ENCODE measurements at places on chromosomes 4 and X.

- DNase-seq = no peak
These were observed 39.0 kb upstream of the HGFAC start for GRCh38 chr4:3402491-3403347.

DNA sequence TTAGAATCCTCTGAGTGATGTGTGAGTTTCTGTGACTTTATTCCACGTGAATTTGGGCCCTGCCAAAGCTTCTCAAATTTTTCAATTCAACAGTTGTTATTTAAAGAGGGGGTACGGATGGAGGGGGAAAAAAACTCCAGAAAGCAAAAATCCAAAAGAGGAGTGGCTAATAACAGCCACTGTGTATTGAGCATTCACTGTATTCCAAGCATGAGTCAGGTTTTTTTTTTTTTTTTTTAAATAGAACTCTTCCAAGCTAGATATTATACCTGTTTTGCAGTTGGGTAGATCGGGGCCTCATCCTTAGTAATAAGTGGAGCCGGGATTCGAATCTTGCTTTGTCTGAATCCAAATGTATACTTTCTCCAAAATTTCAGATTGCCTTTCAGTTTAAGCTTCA, 6.4 kb upstream of the RHOH start:
- DNase-seq = no peak

GRCh38 chrX:133454491-133454914, 39.2 kb upstream of the GPC4 start:
- no peak for DNase-seq

DNA sequence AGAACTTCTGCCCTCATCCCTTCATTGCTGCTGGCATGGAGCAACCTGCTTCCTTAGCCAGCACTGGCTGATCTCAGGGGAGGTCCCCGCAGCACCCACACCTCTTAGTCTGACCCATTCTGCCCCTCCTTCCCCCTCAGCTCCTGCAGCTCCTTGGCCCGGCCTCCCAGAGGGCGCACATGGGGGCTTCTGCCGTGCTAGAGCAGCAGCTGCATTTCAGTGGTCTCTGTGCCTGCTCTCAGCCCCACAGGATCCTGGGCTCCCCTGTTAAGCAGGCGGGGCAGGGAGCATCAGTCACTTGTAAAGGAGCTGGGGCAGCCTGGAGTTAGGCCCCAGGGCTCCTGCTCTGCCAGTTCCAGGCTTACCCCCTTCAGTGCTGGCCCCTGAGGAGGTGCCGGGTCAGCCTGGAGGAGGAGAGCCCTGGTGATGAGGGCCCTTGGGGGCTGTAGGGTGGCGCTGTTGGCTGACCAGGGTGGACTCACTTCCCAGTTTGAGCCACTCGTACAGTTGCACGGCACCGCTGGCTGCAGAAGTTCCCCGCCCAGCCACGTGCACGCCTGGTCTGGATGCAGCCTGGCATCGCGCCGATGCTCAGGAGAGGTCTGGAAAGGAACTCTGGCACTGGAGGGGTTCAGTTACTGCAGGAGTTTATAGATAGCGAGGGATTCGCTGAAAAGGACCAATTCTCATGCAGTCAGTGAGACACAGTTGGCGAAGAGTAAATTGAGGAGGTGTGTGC, 85.1 kb upstream of the PSAPL1 start:
- no peak for DNase-seq

- DNase-seq = no peak
These were observed 84.7 kb upstream of the NDST3 start for GRCh38 chr4:117949621-117950020.

GRCh38 chr4:73866246-73866645, 2.9 kb upstream of the CXCL1 start:
- no peak for DNase-seq
